ENCODE measurements at places on chromosomes 2 and 18.

- no peak for DNase-seq
Measured at GRCh38 chr2:217054791-217055190, 194.9 kb upstream of the TNP1 start.

DNA sequence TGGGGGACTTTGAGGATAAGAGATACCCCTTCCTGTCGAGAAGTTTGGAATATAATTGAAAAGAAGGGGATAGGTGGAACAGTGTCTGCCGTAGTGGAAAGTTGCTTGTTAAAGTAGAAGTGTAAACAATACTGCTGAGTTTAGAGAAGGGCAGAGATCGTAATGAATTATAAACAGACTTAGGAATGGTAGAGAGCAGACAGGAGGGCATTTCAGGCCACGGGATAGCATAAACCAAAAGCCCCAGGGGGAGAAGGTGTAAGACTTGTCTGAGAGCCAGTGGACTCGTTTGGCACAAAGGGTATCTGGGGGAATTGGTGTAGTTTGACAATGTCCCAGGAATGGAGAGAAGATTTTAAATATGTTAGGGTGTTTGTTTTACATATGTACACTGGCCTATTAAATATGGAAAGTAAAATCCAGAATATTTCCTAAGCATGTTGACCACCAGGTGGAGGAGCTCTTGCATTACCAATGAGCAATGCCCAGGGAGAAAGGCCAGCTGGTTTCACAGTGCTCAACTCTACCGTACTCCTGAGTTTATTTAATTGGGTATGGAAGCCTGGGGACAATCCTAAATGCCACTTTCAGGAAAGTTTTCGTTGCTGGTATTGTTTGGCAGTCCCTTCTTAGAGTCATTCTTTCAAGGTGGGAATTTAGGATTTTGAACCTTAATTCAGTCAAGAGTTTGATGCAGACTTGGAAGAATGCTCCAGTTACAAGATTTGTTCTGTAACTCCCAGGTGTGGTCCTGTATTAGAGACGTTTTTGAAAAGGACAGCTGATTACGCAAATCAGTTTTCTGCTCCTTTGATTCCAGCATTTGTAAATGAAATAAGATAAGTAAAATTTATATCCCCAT is 7.5 kb downstream of the COPS8 start:
- no peak for DNase-seq

DNA sequence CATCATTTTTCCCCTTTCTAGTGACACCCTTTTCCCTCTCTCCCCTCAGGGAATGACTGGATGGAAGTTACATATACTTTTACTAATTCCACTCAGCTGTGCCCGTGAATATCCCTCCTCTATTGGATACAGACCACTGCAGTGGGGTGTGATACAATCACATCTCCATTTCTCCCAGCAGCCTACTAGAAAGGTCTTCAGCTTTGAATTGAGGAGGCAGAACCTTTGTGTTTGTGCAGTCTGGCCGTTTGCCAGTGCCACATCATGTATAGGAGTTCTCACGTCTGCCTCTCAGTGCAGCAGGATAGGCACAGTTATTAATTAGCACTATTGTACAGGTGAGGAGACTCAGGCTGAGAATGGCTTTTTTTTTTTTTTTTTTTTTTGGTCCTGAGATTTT is 16.4 kb downstream of the TNFRSF11A start:
- no peak for DNase-seq

DNA sequence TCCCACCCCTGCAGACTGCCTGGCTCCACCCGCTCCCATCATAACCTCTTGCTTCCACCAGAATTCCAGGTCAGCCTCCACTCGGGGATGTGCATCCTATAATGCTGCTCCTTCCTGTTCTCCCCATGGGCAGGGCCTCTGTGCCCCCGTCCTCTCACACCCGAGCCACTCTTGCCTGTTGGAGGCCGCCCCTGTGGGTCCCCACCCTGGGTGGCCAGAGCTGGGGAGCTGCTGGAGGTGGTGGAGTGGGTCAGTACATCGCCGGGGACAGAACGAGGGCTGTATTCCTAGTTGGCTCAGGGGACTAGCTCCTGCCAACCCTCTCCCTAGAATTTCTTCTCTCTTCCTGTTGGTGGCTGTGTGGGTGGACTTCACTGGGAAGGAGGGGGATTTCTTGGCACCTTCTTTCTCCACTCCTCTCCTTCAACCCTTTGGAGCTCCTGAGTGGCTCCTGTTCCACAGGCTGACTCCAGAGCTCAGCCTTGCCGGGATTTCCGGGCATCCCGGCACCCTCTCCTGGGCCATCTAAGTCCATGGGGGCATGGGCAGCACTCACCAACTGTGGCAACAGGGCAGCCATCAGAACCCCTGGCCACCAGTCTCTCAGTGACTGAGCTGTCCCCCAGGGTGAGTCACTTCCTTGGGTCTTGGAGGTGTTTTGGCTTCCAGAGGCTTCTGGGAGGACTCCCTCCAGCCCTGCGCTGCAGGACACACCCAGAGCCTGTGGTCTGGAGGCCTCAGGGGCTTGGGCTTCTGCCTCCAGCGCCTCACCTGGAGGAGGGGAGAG is 88.2 kb upstream of the MCFD2 start:
- no peak for DNase-seq

- DNase-seq: no peak
Measured at GRCh38 chr2:213491376-213491775, 207.1 kb downstream of the SPAG16 start.

- DNase-seq: peak; percentile 89
Measured at GRCh38 chr2:53786705-53787613, at the start of the genes ASB3 and ERLEC1. ASB3 (minus strand) TSS chr2:53786953; CDS start chr2:53765572, 21,381 bp downstream. ERLEC1 (plus strand) TSS chr2:53787044; CDS start chr2:53787211, 167 bp downstream.

DNA sequence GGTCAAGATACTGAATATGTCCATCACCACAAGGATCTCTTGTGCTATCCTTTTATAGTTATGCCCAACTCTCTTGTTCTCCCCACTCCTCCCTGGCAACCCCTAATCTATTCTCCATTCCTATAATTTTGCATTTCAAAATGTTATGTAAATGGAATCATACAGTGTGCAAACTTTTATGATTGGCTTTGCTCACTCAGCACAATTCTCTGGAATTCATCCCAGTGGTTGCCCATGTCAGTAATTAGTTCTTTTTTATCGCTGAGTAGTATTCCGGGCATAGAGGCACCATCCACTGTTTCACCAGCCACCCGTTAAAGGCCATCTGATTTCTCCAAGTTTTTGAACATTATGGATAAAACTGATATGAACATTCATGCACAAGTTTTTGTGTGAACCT is 38.4 kb upstream of the RNF149 start:
- no peak for DNase-seq

DNA sequence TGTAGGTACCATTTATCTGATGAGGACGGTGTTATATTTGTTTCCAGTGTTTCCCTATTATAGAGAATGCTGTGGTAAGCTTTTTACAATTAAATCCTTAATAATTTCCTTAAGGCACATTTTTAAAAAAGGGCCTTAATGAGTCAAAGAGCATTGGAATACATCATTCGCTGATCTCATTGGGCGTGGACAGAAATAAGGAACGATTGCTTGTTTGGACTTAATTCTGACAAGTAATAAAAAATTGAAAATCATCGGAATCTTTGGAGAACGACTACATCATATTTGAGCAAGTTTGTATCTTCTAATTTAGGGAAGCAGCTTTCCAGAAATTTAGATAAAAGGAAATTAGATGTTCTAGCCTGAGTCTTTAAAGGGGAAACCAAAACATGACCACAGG is 11.3 kb downstream of the AGPS start:
- no peak for DNase-seq

- DNase-seq: no peak
Measured at GRCh38 chr2:1641523-1641922, 102.8 kb downstream of the PXDN start.

DNA sequence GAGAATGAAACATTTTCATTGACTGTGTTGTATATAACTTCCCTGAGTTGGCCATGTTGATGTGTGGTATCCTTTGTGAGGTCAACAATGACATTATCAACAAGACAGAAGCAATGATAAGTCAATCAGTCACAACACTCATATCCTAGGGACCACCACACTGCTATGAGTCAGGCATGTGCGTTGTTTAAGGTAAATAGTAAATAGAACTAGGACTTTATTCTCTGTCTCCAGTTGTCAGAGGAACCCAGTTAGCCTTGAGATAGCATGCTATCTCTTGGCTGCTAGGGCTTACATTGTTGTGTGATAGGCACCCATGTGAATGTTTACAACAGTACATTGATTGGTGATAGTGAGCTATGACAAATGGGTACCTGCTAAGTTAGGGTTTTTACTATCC is 37.3 kb downstream of the GPD2 start:
- DNase-seq: no peak

DNA sequence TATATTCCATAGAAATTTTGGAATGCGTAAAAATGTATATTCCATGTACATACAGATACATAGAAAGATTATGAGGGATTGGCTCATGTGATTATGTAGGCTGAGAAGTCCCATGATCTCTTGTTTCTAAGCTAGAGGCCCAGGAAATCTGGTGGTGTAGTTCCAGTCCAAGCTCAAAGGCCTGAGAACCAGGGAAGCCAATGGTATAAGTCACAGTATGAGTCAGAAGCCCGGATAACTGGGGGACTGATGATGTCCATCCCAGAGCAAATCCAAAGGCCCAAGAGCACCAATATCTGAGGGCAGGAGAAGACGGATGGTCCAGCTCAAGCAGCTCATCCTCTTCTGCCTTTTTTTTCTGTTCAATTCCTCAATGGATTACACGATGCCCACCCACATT is 385.0 kb upstream of the KLHL29 start:
- DNase-seq: no peak

DNA sequence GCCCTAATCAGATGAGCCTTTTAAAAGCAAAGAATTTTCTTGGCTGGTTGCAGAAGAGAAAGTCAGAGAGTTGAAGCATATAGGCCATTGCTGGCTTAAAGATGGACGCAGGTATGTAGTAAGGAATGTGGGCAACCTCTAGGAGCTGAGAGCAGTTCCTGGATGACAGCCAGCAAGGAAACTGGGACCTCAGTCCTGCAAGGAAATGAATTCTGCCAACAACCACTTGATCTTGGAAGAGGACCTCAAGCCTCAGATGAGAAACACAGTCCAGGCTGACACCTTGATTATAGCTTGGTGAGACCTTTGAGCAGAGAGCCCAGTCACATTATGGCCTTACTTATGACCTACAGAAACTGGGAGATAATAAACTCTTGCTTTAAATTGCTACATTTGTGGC is 15.7 kb downstream of the PHOSPHO2 start:
- DNase-seq: no peak

- no peak for DNase-seq
Measured at GRCh38 chr18:54515149-54515548, 75.9 kb upstream of the DYNAP start.

DNA sequence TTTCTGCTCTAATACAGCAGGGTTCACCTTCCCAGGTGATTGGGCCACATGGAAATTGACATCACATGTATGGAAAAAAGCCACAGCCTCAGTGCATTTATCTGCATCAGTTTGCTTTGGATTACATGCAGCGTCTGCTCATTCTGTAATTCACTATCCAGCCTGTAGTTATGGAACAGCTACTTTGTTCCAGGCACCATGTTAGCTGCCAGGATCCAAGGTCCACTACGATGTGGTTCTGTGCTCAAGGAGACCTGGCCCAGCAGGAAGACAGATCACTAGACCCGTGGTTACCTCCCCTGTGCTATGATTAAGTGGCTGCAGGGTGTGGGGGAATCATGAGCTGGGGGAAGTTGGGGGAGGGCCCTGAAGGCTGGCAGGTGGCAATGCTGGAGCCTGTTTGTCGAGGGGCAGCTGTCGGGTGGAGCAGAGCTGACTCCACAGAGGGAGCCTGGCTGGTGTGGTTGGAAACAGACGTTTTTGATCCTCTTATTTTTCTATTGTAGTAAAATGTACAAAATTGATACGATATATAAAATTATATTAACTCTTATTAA is 58.6 kb downstream of the TSHZ1 start:
- no peak for DNase-seq

DNA sequence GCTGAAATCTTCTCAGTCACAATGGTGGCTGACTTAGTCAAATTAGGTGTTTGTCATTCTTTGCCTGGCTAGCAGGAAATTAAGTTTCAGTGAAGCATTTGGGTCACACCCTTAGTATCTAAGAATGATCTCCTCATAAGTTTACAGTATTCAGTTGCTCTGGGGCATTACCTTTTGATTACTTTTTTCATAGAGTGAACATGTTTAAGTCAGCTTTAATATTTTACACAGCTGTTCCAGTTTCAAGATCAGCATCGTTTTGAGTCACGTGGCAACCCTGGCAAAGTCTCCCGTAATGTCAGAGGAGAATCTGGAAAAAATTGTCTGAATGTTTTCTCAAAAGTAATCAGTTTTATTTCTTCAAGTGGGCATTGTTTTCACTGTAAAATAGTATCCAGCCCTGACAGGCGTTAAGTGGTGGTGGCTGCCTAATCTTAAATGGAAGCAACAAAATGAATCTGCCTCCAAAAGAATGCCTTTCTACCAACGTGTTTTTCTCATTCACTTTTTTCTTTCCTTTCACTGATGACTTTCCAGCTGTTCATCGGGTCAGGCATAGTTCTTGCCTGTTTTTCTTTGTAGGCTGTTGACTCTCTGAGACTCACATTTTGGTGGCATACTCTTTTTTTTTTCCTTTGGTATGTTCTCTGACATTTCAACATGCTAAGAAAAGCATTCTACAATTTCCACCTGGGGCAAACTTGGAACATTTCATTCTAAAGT is 319.6 kb upstream of the TCF4 start:
- DNase-seq: no peak

DNA sequence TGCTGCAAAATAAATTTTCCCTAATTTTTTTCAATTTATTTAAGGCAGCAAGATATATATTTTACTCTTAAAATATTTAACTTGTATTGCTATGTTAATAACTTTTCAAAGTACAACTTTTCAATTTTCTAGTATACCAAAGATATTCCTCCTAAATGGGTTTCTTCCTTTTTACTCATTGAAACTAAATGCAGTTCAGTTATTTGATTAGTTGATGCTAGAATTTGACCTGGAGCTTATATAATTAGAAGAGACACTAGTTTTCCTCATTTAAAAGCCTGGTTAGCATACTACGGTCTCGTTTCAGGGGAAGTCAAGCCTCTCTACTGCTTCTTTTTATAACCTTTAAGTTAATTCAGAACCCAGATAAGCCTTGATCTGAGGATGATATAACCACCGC is at the start of gene ARHGEF33:
Gene ARHGEF33 (plus strand): TSS at position 301 of the 400 bp plus-strand sequence. CDS start 29,573 bp downstream, outside the sequence.
- no peak for DNase-seq

- DNase-seq: no peak
Measured at GRCh38 chr2:208906330-208906729, 499.7 kb downstream of the PTH2R start.

GRCh38 chr2:116411211-116411610 is 1403.3 kb upstream of the DDX18 start:
- no peak for DNase-seq

GRCh38 chr2:152407204-152407721 is 72.3 kb downstream of the FMNL2 start:
- DNase-seq: no peak

- no peak for DNase-seq
Measured at GRCh38 chr2:46655551-46656436, 176.4 kb downstream of the TMEM247 start.

- no peak for DNase-seq
Measured at GRCh38 chr2:240532031-240532775, 25.6 kb downstream of the ANKMY1 start.
